ENCODE measurements at places on chromosomes 1 and 21.

- peak; percentile 66 for DNase-seq
Measured at GRCh38 chr1:40774266-40774998, 9.2 kb upstream of the KCNQ4 start.

- DNase-seq, result no peak
Measured at GRCh38 chr1:201335901-201336300, 41.6 kb downstream of the TNNT2 start.

GRCh38 chr1:45802343-45803298, 791 bp upstream of the MAST2 start:
- DNase-seq, result peak; percentile 85

GRCh38 chr21:26438976-26439375, 134.1 kb downstream of the CYYR1 start:
- no peak for DNase-seq

DNA sequence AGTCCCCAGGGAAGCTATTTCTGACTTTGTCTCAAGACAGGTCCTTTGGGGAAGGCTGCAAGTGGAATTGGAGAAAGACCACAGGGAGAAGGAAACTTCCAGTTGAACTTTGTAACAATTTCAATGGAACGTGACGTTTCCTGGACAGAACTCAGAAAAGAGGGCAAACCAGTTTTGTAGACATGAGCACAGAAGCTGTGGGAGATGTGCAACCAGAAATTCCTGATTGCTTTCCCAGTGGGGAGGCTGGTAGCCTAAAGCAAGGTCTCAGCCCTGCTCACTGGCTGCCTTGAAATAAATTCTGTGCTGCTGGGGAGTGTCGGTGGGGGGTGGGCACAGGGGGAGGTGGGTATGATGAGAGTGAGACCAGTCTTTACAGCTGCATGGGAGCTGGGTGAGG, 1206.7 kb upstream of the ADGRL2 start:
- DNase-seq, result no peak

DNA sequence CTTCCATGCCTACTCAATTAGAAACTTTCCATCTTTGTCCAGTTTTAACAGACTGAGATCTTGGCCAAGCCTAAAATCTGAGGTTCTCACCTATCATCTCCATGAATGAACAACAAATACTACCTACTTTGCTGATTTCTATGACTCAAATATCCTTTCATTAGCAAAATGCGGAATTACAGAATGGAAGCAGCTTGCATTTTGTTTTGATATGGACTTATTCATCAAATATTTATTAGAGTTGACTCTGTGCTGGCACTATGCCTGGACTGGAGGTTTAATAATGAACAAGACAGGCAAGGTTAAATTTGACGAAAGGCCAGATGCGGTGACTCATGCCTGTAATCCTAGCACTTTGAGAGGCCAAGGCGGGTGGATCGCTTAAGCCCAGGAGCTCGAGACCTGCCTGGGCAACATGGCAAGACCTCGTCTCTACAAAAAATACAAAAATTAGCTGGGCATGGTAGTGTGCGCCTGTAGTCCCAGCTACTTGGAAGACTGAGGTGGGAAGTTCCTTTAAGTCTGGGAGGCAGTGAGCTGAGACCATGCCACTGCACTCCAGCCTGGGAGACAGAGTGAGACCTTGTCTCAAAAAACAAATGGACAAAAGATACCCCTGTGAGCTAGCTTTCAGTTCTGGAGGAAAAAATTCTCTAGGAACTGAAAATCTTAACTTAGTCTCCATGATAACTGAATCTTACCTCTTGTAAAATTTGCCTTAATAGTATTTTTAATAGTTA, 29.4 kb upstream of the SOD1 start:
- DNase-seq, result peak; percentile 36

GRCh38 chr21:36059823-36060158, 535 bp downstream of the SETD4 start:
- DNase-seq, result peak; percentile 71

DNA sequence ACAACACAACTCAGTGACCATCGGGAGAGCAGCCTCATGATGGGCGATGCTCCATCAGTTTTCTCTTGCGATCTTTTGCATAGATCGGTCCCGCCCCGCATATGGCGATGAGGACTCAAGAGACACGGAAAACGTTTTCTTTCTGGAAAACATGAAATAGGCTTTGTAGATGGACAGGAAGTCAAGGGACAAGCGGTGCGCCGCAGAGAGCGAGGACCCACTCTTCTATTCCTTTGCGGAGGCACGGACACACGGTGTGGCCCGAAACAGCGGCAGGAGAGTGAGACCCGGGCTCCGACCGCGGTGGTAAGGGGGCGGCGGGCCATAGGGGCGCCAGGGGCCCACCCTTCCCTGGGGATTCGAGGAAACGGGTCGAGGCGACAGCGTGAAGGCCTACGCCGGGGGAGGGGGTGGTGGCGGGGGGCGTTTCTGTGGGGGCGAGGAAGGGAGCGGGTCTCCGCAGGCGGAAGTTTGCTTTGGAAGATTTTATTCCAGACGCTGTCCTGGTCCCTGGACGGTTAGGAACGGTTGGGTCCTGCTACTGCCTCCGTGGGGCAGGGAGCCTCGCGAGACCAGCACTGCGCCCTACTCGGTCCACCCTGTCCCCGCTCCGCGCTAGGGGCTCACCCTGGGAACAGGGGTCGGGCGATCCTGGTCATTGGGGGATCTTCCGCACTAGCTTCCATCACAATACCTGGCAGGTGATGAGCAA, 796 bp upstream of the TDRKH start:
- DNase-seq, result peak; percentile 71

GRCh38 chr1:88302843-88303486, 381.1 kb upstream of the PKN2 start:
- peak; percentile 16 for DNase-seq

DNA sequence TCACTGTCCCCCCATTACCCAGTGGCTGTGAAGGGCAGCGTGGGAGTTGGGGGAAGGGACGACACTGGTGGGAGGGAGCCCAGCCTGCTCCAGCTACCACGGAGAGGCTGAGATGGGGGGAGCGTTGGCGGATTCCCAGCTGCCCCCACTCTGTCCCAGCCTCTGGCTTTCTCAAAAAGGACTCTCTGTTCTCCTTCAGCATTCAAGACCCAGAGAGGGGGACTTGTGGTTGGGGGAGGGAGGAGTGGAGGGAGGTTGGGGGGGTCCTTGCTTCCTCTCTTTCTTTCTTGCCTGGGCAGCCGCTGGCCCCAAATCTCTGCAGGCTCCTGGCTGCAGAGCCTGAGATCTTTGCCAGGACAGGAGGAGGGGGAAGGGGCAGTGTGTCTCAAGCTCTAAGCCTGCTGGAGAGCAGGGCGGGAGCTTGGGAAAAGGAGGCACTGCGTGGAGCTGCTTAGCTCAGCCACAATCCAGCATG, 2.2 kb downstream of the ATP1A2 start:
- DNase-seq, result peak; percentile 86

GRCh38 chr1:223674119-223674890, 8.8 kb upstream of the CAPN8 start:
- DNase-seq, result no peak

- DNase-seq, result no peak
Measured at GRCh38 chr21:35696644-35697043, 363.7 kb downstream of the SETD4 start.

- no peak for DNase-seq
Measured at GRCh38 chr1:147850737-147851136, 51.9 kb upstream of the GJA8 start.

DNA sequence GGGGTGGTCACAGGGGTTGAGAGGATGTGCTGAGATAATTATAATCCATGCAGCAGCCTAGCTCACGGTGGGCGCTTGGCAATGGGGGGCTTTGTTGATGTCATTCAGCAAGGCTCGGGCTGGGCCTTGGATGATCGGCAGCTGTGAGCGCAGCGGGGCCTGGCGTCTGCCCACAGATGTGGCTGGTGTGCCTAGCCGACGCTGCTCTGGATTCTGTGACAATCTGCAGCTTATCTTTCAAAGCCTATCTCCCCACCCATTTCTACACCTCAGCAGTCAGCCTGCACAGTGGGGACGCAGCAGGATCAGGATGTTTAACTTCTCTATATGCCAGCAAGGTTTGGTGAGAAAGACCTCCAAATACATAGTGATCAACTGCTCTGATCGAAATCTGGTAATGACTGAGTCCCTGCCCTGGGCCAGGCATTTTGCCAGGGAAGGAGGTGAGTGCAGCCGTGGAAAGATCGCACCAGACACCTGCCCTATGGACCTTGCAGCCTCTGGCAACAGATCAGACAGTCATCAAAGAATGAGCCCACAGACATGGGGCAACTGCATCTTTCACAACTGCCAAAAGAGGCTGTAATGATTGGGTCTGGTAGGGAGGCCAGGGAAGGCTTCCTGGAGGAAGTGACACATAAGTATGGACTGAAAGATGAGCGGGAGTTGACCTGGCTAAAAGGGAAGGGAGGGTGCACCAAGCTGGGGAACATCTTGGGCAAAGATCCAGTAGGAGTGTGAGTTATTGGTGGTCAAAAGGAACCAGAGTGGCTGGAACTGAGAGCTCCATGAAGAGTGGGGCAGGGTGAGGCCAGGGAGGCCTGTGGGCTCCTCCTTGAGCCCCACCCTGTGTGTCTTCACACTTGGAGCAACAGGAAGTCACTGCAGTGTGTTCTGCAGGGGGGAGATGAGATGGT, 35.3 kb downstream of the EPHB2 start:
- DNase-seq, result no peak

GRCh38 chr1:53499257-53500203, 40.3 kb downstream of the DMRTB1 start:
- no peak for DNase-seq

GRCh38 chr21:39003982-39004633, 179.1 kb downstream of the PSMG1 start:
- DNase-seq, result no peak

DNA sequence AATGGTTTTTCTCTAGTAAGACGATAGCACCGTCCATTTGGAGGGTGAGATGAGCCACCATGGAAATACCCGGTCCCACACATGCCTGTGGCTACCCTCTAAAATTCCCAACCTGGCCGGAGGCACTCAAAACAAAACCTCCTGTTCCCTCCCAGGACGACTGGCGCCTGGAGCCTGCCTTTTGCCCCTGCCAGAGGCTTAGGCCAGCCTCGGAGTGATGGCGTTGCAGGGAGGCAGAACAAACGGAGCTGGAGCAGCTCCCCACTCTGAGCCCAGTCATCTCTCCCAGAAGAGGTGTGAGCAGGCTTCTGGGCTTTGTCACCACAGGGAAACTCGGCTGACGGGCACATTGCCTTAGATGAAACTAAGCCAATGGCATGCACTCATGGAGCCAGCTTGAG, 213.7 kb upstream of the HOOK1 start:
- DNase-seq, result no peak

DNA sequence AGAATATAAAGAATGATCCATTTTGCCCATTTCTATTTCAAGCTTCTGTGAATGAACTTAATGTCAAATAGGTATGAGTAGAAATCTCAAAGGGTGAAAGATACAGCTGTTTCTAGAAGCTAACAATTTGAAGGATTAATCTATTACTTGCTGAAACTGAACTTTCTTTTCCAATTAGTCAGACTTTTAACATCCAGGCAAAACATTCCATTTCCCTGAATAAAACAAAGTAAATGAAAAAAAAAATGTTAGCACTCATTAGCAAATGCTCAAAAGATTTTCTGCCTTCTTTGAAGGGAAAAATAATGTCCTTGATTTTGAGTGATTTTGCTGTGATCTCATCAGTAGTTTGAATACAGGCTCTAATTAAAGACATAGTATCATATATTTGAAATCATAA, 447.6 kb upstream of the PRMT6 start:
- no peak for DNase-seq

GRCh38 chr21:36166705-36167104, 10.1 kb downstream of the DOP1B start:
- peak; percentile 94 for DNase-seq

GRCh38 chr1:153488731-153489130, 28.3 kb upstream of the S100A7 start:
- DNase-seq, result no peak

- DNase-seq, result no peak
Measured at GRCh38 chr1:192756314-192756713, 52.5 kb upstream of the RGS2 start.

DNA sequence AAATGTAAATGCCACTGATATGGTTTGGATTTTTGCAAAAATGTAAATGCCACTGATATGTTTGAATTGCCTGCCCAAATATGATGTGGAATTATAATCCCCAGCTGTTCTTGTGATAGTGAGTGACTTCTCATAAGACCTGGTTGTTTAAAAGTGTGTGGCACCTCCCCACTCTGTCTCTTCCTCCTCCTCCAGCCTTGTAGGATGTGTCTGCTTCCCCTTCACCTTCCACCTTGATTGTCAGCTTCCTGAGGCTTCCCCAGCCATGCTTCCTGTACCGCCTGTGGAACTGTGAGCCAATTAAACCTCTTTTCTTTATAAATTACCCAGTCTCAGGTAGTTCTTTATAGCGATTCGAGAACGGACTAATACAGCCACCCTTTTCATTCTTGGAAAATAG, 1.3 kb upstream of the CCT8 start:
- no peak for DNase-seq

GRCh38 chr1:234400773-234401172, 27.5 kb downstream of the COA6 start:
- DNase-seq, result no peak

GRCh38 chr1:223312705-223313414, 51.1 kb downstream of the SUSD4 start:
- no peak for DNase-seq

DNA sequence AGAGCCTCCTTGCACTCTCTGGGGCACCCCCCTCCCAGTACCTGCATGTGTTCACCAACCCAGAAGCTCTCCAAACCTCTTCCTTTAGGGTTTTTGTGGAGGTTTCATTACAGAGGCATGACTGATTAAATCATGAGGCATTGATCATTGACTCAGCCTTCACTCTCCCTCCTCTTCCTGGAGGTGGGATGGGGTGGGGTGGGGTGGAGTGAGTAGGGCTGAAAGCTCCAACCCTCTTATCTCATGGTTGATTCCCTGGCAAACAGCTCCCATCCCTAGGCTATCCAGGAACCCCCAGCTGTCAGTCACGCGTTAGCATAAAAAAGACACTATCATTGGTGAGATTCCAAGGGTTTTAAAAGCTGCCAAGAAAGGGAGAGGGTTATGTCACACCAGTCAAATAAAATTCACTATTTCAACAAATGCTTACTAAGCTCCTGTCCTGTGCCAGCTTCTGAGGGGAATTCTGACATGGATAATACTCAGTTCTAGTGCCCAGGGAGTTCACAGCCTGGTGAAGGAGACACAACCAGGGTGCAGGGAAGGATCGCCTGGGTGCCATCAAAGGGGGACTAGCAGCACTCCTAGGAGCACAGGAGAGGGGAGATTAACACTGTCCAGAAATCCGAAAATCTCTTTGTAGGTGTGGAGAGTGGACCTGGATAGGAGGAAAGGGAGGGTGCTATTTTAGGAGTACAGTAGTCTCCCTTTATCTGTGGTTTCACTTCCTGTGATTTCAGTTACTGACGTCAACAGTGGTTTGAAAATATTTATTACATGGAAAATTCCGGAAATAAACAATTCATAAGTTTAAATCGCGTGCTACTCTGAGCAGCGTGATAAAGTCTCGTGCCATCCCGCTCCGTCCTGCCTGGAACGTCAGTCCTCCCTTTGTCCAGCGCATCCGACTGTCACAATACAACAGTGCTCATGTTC, 6.8 kb upstream of the IL24 start:
- DNase-seq, result no peak

GRCh38 chr1:64139877-64140276, 63.5 kb upstream of the UBE2U start:
- DNase-seq, result no peak

GRCh38 chr1:244011786-244012185, 39.3 kb upstream of the ZBTB18 start:
- no peak for DNase-seq

GRCh38 chr1:3292051-3292722, 162.3 kb upstream of the ARHGEF16 start:
- DNase-seq, result no peak

- DNase-seq, result peak; percentile 16
Measured at GRCh38 chr1:57307392-57308170, 116.3 kb downstream of the DAB1 start.

- no peak for DNase-seq
Measured at GRCh38 chr1:77018761-77019160, 151.5 kb downstream of the ST6GALNAC5 start.
